ENCODE measurements at places on chromosomes 4 and X.

DNA sequence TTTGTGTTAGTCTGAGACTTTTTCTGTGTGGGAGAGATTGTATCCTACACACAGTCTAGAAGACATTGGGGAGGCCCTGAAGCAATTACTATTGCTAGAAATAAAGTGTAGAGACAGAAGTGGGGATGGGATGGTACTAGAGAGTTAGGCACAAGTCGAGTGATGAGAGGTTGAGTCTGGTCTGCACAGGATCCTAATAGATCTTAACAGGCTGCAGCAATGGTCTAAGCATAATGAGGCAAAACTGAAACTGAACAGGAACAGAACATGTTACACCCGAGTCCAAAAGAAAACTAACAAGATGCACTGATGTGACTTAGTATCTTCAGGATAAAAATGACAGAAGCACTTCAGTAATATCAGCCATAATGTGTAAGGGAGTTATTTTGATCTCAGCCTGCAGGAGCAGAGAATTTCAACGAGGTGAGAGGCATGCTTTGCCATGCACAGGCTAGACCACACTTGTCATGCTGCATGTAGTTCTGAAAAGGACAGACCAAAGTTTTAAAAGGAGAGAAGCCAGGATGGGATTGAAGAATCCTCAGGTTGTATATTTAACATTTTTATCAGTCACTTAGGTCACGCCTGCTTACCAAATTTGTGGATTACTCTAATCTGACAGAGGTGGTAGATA lies 205.8 kb upstream of the BOD1L1 start:
- no peak for DNase-seq

DNA sequence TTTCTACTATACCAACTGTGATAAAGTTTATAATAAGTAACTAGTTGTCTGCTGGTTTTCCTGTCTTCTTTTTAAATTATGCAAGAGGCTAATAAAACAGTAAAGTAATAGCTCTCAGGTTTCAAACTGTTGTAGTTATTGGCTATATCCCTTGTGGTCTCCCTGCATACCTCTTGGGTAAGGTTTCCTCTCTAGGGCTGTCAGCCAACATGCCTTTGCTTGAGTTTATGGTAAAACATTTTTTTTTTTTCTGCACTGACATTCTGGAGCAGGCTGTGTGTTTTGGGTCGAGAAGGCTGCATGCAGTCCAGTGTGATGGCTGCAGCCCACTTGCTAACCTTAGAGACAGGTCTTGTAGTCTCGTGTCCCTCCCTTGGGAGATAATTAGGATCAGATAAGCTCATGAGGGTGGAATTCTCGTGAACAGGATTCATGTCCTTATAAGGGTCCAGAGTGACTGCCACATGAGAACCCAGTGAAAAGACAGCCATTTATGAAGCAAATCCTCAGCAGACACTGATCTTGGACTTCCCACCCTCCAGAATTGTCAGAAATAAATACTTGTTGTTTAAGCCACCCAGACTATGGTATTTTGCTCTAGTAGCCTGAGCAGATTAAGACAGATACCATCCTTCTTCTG lies 831.2 kb downstream of the CCSER1 start:
- DNase-seq, result no peak

GRCh38 chr4:175927121-175927520 lies 115.1 kb upstream of the GPM6A start:
- DNase-seq, result no peak

DNA sequence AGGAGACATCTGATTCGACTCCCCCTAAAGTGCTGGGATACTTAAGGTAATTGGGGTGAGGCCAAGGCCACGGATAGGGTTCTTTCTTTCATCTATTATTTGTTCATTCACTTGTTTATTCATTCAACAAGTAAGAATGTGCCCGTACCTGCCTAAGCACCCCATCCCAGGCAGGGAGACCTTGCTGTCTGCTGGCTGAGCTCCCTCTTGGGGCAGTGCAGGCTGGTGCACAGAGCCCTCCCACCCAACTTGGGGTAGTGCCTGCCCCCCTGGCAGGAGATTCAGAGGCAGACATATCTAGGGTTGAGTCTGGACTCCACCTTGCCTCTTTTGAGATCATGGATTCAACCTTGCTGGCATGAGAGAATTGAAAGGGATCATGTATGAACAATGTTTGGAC lies 95.7 kb downstream of the DRD5 start:
- no peak for DNase-seq

- no peak for DNase-seq
These were observed 107.3 kb downstream of the AMMECR1 start for GRCh38 chrX:110210417-110211139.

GRCh38 chrX:102042372-102043325 lies 82.8 kb upstream of the TCEAL2 start:
- DNase-seq, result no peak

DNA sequence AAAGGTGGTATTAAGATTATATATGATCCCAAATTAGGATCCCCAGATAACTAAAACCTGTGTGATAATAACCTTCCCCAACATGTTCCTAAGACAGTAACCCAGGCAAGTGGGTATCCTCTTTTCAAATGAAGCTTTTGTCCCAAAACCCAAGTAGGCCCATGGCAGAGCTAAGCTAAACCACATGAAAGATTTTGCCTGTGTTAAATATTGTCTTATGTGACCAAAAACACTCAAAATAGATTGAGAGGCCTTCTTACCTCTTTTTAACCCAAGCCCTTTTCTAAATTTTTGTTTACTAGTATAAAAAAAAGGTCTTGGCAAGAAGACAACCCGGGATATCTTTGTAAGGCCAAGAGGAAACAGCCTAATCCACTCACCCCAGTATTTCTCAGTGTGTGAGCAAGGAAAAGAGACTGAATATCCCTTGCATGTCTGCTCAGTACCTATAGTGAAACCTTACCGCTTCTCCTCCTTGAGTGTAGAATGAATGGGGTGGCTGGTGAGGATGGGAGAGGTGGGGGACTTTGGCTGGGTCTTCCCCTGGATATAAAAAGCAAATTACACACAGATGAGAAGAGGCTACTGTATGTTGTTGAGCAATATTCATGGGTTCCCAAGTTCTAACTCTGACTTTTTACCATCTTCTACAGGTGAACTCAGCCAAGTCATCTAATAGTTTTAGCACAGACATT lies 188.8 kb upstream of the BMP3 start:
- DNase-seq, result no peak

DNA sequence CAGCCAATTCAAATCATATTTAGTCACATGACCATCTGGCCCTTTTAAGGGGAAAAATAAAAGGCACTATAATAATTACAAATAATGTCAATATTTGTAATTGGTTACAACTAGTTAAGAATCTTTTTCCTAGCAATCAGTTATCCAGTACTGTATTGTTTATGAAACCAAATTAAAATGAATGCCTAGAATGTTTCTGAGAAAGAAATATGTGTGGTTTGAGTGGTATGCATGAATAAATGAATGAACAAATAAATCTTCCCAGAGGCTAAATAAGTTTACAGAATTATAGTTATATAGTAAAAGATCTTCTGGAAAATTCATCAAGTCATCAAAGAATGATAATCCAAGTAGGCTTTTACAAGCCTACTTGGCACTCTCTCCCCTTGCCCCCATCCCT lies 55.8 kb upstream of the F8A3 start:
- no peak for DNase-seq

DNA sequence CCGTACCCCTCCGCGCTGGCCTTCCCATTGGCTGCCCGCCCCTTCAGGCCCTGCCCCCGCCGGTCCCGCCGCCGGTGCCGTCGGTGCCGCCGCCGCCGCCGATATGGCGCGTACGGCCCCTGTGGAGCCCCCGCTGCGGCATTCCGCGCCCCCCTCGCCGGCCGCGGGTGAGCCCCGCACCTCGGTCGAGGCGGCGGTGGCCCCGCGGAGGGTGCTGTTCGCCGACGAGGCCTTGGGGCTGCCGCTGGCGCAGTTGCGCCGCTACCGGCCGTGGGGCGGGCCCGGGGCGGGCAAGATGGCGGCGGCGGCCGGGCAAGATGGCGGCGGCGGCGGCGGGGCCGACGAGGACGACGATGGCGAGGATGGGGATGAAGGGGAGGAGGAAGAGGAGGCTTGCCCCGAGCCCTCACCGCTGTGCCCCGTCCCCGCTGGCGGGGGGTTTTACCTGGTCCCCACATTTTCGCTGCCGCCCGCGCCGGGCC lies at the start of gene PPP1R3F:
TSS of gene PPP1R3F (plus strand) at position 27 of the 482 bp plus-strand sequence. CDS start at position 104, 77 bp downstream.
- DNase-seq, result no peak

DNA sequence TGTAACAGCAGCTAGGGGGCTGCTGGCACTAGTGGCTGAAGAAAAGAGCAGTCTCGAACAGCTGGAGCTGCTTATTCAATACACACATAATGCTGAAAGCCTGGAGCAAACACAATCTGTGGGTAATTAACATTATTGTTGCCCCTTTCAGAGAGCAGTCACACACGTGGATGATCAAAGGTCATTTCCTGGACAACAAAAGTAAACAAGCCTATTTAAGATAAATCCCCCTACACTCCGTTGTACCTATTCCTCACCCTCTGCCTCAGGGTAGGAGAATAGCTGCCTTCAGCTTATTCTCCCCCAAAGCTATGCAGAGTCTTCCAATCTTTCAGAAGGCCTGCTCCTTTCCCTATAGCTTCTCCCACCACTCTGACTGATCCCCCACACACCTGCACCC lies 803.9 kb downstream of the C4orf33 start:
- DNase-seq, result no peak

DNA sequence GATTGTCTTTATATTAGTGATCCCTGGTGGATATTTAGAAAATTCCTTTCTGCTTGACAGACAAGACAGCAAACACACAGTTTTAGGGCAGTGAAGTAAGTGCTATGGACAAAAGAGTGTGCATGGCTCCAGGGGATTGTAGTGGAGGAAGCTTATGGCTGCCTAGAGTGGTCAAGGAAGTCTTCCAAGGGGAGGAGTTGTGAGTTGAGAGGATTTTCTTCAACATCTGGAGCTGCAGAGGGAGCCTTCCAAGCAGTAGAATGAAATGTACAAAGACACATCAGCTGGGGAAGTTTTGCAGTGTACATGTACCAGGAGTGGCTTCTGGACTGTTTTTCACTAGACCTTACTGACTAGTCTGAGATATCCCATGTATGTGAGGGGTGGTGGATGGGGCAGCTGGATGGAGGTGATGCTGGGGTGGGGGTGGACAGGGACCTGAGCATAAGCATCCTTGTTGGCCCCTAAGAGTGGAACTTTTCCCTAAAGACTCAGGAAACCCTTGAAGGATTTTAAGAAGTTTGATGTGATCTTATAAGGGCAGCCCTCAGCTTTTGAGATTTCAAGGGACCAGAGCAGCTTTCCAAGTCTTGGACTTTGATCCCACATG lies 160.5 kb upstream of the TAPT1 start:
- DNase-seq, result no peak

GRCh38 chrX:6777238-6778002 lies 242.5 kb upstream of the VCX3A start:
- no peak for DNase-seq

DNA sequence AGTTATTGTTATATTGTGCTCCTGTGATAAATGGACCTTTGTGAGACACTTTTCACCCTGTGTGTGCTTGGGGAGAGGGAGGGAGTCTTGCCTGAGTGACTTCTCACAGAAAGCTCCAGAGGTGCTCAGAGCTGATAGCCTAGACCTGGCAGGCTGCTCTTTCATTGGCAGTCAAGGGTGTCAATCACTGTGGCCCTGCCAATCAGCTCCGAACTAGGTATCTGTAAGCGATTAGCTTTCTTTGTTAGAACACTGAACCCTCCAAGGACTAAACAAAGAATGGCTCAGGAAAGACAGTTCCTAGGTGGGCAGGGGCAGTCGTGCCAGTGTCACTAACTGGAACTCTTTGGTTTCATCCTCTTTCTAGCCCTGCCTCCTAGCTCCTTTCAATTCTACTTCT lies 2.7 kb upstream of the NALF2 start:
- no peak for DNase-seq

GRCh38 chr4:1215141-1216075 lies 33.5 kb downstream of the CTBP1 start:
- no peak for DNase-seq

- DNase-seq, result no peak
These were observed 390.8 kb downstream of the HNRNPD start for GRCh38 chr4:81982846-81983540.

- DNase-seq, result no peak
These were observed 598.6 kb downstream of the KLHL13 start for GRCh38 chrX:117517994-117518393.

DNA sequence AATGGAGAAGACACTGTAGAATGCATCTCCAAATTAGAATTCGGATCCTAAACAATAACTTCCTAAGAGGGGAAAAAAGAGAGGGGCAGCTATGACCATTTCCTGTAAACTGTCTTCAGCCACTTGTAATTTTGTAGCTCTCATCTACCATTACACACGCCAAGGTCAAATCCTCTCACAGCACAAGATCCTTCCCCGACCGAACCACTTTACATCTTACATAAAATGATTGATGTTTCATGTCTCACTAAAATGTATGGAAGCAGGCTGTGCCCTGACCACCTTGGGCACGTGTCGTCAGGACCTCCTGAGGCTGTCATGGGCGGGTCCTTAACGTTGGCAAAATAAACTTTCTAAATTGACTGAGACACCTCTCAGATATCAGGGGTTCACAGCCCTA lies 24.1 kb upstream of the PBDC1 start:
- peak; percentile 10 for DNase-seq

- no peak for DNase-seq
These were observed 5.9 kb upstream of the TBC1D1 start for GRCh38 chr4:37884855-37885487.

- no peak for DNase-seq
These were observed 85.9 kb downstream of the RASL11B start for GRCh38 chr4:52948057-52948423.

DNA sequence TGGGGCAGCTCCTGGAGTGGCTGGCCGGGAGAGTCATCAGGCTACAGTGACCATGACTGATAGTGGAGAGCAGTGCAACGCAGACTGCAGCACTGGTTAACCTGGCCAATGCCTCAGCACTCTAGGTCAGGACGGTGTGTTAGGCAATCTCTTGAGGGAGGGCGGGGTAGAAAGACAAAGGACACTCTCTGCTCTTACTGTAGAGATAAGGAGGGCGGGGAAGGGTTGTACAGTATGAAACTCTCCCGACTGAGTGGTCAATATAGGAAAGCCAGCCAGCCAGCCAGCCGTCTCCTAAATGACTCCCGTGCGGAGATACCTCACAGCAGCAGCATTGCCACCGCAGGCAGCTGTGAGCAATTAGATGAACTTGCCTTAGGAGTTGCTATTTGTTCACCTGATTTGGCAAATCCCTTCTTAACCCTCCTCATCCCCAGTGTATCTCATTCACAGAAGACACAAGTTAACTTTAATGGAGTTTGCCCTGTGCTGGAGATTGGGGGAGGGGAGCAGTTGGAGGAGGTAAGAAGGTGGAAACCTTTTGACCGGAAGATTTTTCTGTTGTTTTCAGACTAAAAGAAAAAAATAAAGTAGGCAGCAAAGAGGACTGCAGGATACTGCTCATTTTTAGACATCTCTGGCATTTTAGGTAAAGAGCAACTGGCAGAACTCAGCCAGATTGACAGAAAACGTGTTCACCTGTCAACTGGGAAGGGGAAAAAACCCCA lies 330.5 kb downstream of the HNRNPD start:
- peak; percentile 8 for DNase-seq
